ENCODE measurements at places on chromosomes 6 and 20.

GRCh38 chr6:162147281-162147680, 580.3 kb downstream of the PRKN start:
- no peak for DNase-seq

DNA sequence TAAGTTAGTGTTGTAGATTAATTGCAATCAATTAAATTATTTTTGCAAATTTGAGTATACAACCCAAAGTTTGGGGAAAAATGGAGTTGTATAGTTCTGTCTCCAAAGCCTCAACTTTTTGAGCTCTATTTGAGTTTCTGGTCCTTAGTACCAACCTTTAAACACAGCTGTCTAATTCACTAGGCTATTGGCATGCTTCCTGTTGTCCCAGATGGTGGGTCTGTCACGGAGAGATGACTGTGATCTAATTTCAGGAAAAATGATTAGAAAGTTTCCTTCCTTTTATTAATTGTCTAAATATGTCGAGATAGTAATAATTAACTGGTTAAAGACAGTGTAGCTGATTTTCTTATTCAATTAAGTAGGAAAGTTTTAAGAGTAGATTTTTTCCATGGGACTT, 109.6 kb downstream of the SCAF8 start:
- no peak for DNase-seq

DNA sequence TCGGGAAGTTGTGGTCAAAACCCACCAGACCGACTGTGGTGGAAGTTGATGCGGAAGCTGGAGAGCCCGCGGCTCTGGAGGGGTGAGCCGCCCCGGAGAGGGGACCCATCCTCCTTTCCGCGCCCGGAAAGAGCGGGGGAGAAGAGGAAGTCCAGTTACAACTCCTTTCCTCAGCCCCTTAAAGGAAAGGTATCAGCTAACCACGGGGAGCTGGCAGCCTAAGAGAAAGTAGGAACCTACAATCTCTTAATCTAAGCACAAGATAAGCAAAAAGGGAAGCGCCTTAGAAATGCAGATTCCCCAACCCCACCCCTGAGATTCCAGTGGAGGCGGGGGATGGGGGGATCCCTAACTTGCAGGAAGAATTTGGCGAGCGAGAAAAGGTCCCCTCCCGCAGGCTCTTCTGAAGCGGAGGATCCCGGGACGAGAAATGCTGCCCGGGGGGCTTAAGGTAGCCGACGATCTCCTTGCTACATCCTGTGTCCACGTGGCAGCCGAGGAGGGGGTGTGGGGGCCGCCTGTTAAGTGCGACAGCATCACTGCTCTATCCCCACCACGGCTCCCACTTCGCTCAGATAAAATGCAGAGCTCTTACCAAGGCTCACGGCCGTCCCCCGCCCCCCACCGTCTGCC, 87.5 kb downstream of the ZFP64 start:
- no peak for DNase-seq

DNA sequence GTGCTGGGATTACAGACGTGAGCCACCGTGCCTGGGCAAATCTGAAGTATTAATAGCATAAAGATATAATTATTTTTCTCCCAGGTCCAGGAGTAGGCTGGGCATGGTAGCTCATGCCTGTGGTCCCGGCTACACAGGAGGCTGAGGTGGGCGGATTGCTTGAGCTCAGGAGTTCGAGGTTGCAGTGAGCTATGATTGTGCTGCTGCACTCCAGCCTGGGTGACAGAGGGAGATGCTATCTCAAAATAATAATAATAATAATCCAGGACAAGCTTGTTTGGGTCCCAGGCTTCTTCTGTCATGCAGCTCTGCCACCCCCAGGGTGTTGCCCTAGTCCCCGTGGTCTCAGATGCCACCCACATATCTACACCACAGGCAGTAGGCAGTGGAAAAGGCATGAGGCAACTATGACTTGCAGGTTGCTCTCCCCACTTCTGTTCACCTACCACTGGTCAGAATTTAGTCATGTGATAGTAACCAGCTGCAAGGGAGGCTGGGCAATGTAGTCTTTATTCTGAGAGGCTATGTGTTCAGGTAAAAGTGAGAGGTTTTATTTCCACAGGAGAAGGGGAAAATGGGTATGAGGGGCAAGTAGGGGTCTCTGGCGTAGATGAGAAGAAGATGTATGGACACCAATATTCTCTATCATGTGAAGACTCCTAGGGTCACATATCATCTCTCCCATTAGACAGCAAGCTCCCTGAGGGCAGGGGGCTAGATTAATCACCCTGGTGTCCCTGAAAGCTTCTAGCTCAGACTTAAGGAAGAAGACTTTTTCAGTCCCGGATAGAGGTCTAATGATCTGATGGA, 25.7 kb downstream of the TCF15 start:
- no peak for DNase-seq

DNA sequence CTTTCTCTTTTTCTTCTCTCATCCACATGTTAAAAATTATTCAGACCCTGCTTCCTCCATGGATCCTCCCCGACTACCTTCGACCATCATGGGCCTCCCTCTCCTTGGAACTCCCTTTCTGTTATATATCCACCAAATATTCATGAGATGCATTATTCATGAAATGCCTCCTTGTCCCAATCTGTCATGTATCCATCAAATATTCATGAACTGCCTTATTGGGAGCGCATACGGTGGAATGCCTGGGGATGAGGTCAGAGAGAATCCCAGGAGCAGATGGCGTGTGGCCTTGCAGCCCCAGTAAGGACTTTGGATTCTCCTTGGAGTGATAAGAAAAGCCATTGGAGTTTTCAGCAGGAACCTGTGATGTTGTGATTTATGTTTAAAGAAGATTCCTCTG, 97.0 kb downstream of the NRN1 start:
- DNase-seq = no peak

- DNase-seq = no peak
Observed at GRCh38 chr6:87279196-87279595, 43.2 kb upstream of the SMIM8 start.

DNA sequence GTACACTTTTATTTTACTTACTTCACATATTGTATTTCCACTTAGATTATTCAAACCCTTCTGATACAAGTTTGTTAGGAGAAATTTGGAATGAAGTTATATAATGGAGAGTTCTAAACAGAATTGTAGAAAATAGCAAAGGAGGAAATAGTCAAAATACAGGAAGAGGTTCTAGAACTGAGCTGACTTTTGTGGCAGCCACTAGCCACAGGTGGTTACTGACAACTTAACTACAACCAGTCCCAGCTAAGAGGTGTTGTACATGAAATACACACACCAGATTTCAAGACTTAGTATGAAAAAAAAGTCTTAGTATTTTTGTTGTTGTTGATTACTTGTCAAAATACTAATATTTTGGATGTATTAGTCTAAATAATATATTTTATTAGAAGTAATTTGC, 727.4 kb upstream of the CITED2 start:
- DNase-seq = no peak

- no peak for DNase-seq
Observed at GRCh38 chr6:160035693-160036330, 66.9 kb downstream of the IGF2R start.

- no peak for DNase-seq
Observed at GRCh38 chr20:62265365-62265764, 27.0 kb downstream of the OSBPL2 start.

- no peak for DNase-seq
Observed at GRCh38 chr6:146574211-146574610, 24.6 kb upstream of the ADGB start.

DNA sequence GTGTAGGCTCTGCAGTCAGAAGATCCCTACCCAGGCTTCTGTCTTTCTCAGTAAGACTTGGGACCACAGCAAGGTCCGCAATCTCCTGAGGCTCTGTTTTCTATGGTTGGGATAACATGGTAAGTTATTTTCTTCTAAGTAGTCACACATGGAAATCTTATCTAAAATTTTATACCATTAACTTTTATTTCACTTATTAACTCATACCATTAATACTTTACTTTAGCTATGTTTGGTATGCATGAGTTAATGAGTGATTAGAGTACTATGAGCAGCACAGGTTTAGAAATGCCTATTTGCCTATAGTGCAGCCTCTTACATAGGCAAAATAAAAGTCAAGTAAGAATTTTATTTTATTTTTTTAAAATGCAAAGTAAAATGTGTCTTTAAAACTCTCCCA, 27.2 kb downstream of the GINM1 start:
- DNase-seq = no peak

DNA sequence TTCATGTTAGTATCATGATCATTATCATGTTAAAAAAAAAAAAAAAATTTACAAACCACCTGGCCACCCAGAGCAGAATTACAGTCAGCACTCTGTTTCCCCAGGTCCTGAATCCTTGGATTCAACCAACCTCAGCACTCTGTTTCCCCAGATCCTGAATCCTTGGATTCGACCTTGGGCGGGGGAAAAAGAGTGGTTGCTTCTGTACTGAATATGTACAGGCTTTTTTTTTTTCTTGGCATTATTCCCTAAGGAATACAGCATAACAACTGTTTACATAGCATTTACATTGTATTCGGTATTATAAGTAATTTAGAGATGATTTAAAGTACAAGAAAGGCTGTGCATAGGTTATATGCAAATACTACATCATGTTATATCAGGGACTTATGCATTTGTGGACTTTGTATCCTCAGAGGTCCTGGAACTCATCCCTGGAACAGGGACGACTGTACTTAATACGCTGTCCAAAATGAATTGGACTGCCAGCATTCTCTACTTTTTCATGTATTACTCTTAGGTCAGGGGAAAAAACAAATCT, 31.2 kb downstream of the GCNT2 start:
- DNase-seq = no peak

All from NCI-H187 (cell line).